MM.1S (cell line): ENCODE measurements at places on chromosomes 7 and 10.

- no peak for DNase-seq
- H3K27ac ChIP-seq: no peak overlapping the region
- H3K27me3 ChIP-seq: no peaks in the 10 kb centered on the region
- no peaks in the 10 kb centered on the region for H3K36me3 ChIP-seq
- H3K4me1 ChIP-seq: no peaks in the 10 kb centered on the region
Measured at GRCh38 chr10:114397651-114398145, 6.6 kb downstream of the AFAP1L2 start.

- no peak overlapping the region for H3K4me3 ChIP-seq
- H3K27ac ChIP-seq: no peak overlapping the region
- H3K36me3 ChIP-seq: no peaks in the 10 kb centered on the region
- no peaks in the 10 kb centered on the region for H3K27me3 ChIP-seq
- DNase-seq: peak; percentile 63
Measured at GRCh38 chr7:25087855-25088254, 37.2 kb downstream of the CYCS start.

DNA sequence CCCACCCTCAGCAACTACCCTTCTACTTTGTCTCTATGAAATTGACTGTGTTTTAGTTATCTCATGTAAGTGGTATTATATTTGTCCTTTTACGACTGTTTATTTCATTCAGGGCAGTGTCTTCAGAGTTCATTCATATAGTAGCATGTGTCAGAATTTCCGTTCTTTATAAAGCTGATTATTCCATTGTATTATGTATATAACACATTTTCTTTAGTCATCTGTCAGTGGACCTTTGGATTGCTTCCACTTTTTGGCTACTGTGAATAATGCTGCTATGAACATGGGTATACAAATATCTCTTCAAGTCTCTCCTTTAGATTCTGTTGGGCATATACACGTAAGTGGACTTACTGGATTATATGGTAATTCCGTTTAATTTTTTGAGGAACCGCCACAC lies 14.5 kb downstream of the SLF2 start:
- H3K4me1 ChIP-seq: no peaks in the 10 kb centered on the region
- H3K36me3 ChIP-seq: no peaks in the 10 kb centered on the region; the same call in 1 of the 2 replicates
- H3K27ac ChIP-seq: no peak overlapping the region
- no peaks in the 10 kb centered on the region for H3K27me3 ChIP-seq
- DNase-seq: no peak

- no peak for DNase-seq
- H3K4me3 ChIP-seq: no peak overlapping the region
- no peaks in the 10 kb centered on the region for H3K4me1 ChIP-seq
- H3K36me3 ChIP-seq: no peaks in the 10 kb centered on the region
- no peak overlapping the region for H3K27ac ChIP-seq
Measured at GRCh38 chr7:46522354-46522906, 601.4 kb upstream of the IGFBP3 start.

DNA sequence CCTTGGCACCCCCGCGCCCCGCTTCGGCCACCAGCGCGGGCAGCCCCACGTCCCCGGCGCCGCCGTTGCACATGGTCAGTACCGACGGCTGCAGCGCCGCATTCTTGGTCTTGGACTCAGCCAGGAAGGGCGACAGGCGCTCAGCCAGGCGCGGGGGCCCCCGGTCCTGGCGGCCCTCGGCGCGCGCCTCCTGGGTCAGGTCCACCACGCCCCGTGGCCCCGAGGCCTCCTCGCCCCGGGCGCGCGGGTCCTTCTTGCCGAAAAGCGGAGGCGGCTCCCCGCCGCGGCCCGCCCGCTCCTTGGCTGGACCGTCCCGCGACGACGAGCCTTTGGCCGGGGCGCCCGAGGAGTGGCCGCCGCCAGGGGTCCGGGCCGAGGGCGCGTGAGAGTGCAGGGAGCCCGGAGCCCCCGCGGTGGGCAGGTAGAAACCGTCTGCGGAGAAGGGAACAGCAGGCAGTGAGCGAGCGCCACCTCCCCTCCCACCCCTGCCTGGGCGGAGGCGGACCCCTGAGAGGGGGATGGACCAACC lies 34.7 kb downstream of the TNRC18 start:
- H3K4me3 ChIP-seq: no peak overlapping the region
- peaks cover 6% of the 10 kb centered on the region; the same call in 1 of the 2 replicates for H3K36me3 ChIP-seq
- DNase-seq: no peak
- no peaks in the 10 kb centered on the region for H3K4me1 ChIP-seq

GRCh38 chr10:5481121-5481520 lies 18.2 kb downstream of the CALML5 start:
- H3K4me3 ChIP-seq: no peak overlapping the region
- no peak for DNase-seq
- no peak overlapping the region for H3K27ac ChIP-seq
- H3K4me1 ChIP-seq: no peaks in the 10 kb centered on the region

GRCh38 chr7:40331915-40332314 lies 197.1 kb downstream of the SUGCT start:
- H3K27me3 ChIP-seq: no peaks in the 10 kb centered on the region
- H3K4me1 ChIP-seq: peaks cover 21% of the 10 kb centered on the region
- no peak for DNase-seq

DNA sequence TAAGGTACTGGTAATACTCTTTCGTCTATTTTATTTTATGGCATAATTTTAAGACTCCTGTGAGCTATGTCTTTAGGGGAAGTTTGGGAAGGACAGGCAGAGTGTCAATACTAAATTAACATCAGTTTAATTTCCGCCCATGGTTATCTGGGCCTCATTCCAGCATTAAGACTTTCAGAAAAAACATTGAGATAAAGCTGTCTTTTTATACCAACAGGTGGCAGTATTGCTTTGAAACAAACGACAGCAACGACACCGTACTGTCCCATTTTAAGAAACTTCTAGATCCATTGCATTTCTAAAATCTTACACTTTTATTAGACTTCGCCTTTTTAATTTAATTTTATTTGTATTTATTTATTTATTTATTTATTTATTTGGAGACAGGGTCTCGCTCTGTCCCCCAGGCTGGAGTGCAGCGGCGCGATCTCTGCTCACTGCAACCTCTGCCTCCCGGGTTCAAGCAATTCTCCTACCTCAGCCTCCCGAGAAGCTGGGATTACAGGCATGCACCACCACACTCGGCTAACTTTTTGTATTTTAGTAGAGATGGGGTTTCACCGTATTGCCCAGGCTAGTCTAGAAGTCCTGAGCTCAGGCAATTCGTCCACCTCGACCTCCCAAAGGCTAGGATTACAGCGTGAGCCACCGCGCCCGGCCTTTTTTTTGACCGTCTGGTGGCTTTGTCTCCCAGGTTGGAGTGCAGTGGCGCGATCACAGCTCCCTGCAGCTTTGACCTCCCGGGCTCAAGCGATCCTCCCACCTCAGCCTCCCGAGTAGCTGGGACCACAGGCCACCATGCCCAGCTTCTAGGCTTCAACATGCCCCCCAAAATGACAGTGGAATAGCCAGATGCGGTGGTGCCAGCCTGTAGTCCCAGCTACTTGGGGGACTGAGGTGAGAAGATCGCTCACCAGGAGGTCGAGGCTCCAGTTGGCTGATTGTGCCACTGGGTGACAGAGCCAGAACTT lies 78.7 kb upstream of the C1GALT1 start:
- no peaks in the 10 kb centered on the region for H3K36me3 ChIP-seq
- H3K4me3 ChIP-seq: no peak overlapping the region
- H3K27ac ChIP-seq: no peak overlapping the region
- H3K4me1 ChIP-seq: peaks cover 3% of the 10 kb centered on the region; the same call in 1 of the 2 replicates
- no peaks in the 10 kb centered on the region for H3K27me3 ChIP-seq
- peak; percentile 56 for DNase-seq

DNA sequence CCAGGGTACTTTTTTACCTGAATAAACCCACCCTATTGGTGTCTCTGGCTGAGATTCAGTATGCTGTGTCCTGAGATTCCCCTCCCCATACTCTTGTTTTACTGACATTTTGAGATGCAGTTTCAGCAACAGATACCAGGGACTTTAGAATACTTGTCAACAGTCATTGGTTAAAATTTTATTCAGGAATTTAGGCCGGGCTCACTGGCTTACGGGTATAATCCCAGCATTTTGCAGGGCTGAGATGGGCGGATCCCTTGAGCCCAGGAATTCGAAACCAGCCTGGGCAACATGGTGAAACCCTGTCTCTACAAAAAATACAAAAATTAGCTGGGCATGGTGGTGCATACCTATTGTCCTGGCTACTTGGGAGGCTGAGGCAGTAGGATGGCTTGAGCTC lies 90.0 kb upstream of the GATAD1 start:
- H3K4me1 ChIP-seq: peaks cover 16% of the 10 kb centered on the region
- no peak for DNase-seq
- H3K4me3 ChIP-seq: no peak overlapping the region
- H3K27me3 ChIP-seq: no peaks in the 10 kb centered on the region
- H3K27ac ChIP-seq: no peak overlapping the region
- no peaks in the 10 kb centered on the region for H3K36me3 ChIP-seq

DNA sequence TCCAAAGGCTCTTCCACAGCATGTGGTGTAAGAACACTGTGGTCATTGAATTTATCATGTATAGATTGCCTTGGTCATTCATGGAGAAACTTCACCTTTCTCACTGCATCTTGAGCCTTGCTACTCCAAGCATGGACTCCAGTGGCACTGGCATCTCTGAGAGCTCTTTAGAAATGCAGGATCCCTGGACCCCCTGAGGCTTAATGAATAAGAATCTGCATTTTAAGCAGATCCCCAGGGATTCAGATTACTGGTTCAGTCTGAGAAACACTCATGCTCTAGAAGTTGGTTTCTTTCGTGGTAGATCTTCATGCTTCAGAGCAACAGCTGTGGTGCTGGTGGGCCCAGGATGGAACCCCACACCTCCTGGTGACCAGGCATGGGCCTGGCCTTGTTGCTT lies 63.2 kb downstream of the CFAP58 start:
- H3K27me3 ChIP-seq: no peaks in the 10 kb centered on the region
- H3K27ac ChIP-seq: no peak overlapping the region
- no peaks in the 10 kb centered on the region for H3K36me3 ChIP-seq
- H3K4me1 ChIP-seq: no peaks in the 10 kb centered on the region
- no peak for DNase-seq

- no peaks in the 10 kb centered on the region for H3K27me3 ChIP-seq
- H3K27ac ChIP-seq: no peak overlapping the region
- H3K4me1 ChIP-seq: no peaks in the 10 kb centered on the region
- no peak for DNase-seq
Measured at GRCh38 chr10:109474812-109475211, 448.5 kb downstream of the XPNPEP1 start.

GRCh38 chr10:114184276-114184675 lies 5.1 kb downstream of the TDRD1 start:
- H3K27me3 ChIP-seq: no peaks in the 10 kb centered on the region
- H3K27ac ChIP-seq: no peak overlapping the region

DNA sequence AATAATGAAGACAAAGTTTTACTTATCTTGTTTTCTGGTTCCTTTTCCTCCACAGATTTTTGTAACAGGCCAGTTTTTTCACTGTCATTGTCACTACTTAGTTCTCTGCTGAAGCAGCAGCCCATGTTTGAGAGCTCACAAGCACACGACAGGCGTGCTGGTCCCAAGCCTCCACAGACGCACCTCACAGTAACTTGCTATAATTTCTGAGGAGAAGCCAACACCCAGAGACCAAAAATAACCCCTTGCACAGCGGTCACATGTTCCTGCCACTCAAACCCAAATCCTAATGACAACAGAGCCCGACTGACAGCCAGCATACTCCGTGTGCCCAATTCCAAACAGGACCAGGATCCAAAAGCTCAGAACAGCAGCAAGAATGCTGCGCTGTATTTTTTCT lies 58.5 kb downstream of the LARP4B start:
- H3K27ac ChIP-seq: no peak overlapping the region
- no peak for DNase-seq
- 0 out of 2 replicates have a peak, but pooled peaks cover under 1% of the 10 kb centered on the region for H3K4me1 ChIP-seq

DNA sequence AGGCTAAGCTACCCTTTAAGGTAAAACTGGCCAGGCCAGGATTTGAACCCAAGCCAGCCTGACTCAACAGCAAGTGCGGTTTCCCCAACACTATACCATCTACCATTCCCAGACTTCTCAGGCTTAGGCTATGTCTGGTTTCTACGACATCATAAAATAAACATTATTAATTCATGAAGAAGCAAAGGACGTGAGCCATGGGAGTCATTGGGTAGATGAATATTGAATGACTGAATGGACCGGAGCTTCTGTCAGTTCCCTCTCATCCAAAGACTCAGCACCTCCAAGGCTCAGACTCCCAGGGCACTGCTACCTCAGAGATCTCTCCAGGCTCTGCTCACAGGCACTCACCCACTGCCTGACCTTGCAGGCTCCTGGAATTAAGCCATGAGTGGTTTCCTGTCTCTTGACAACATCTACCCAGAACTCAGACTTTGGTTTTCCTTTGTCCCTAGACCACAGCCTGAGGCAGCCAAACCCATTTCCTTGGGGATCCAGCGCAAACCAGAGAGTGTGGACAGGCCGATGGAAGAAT lies 64.6 kb upstream of the STEAP1B start:
- peak; percentile 23 for DNase-seq
- peaks cover 51% of the 10 kb centered on the region for H3K4me1 ChIP-seq
- no peaks in the 10 kb centered on the region for H3K27me3 ChIP-seq
- peak overlapping the region; percentile 58; the same call in 1 of the 2 replicates for H3K27ac ChIP-seq
- no peaks in the 10 kb centered on the region for H3K36me3 ChIP-seq

DNA sequence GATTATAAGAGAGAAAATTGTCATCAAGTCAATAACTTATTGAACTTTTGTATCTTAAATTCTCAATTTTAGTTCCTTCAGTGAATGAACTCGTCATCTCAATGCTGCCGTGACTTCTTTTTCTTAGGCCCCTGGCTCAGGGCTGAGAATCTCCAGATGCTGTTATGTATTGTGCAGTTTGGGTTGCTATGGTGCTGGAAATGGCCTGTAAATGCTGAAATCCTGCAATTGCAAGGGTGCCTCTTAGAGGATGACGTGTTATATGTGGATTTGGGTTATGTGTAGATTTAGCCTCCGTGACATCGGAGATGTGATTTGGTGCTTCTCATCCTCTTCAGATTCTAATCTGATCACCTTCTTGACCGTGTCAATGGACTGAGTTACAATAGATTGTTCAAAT lies 55.7 kb upstream of the ZRANB1 start:
- H3K36me3 ChIP-seq: no peaks in the 10 kb centered on the region
- H3K4me1 ChIP-seq: no peaks in the 10 kb centered on the region
- H3K4me3 ChIP-seq: no peak overlapping the region
- DNase-seq: no peak
- H3K27ac ChIP-seq: no peak overlapping the region

DNA sequence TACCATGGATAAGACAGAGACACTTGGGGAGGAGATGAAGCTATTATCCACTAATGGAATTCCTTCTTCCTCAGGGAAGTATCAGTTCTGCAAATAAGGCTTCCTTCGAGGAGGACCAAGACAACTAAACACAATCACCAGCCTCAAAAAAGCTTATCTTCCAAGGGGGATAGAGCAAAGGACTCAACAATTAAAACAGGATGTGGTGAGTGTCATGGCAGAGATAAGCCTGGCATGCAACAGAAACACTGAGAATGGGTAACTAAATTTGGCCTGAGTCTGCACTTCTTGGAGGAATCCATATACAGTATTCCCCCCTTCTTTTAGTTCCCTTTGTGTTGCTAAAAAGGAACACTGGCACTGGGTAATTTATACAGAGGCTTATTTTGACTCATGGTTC lies 1285.2 kb downstream of the GATA3 start:
- no peak overlapping the region for H3K4me3 ChIP-seq
- H3K27ac ChIP-seq: no peak overlapping the region
- DNase-seq: no peak
- no peaks in the 10 kb centered on the region for H3K27me3 ChIP-seq
- no peaks in the 10 kb centered on the region for H3K36me3 ChIP-seq

- H3K27me3 ChIP-seq: no peaks in the 10 kb centered on the region
- no peaks in the 10 kb centered on the region for H3K36me3 ChIP-seq
- H3K4me3 ChIP-seq: no peak overlapping the region
- no peaks in the 10 kb centered on the region for H3K4me1 ChIP-seq
Measured at GRCh38 chr10:34959321-34959720, 130.8 kb downstream of the CUL2 start.

GRCh38 chr7:47991270-47991669 lies 11.9 kb upstream of the HUS1 start:
- peak overlapping the region; percentile 73; the same call in 1 of the 2 replicates for H3K27ac ChIP-seq
- H3K4me3 ChIP-seq: peak overlapping the region; percentile 80
- no peaks in the 10 kb centered on the region for H3K4me1 ChIP-seq
- no peaks in the 10 kb centered on the region for H3K27me3 ChIP-seq
